ENCODE measurements at places on chromosomes 12 and 14. TPM values are rescaled to one million over a fixed set of nuclear protein-coding genes. Genes with fewer than 3 reads are reported as not detected.

Gene FOXG1
- total RNA-seq: not detected

Gene RD3L
- not detected for total RNA-seq

Gene PTPRR
- 3.1 TPM for total RNA-seq

Gene PRIMA1
- not detected for total RNA-seq

Gene TAS2R10
- total RNA-seq: 0.58 TPM

Gene GAPDH
- 7,326 TPM for total RNA-seq

Gene TGM1
- total RNA-seq: 2.6 TPM

Gene DCN
- total RNA-seq: not detected

Gene NFATC4
- total RNA-seq: 11.5 TPM

Gene PCED1B
- total RNA-seq: 1.0 TPM

Gene SLC17A8
- total RNA-seq: not detected

Gene WNT5B
- 2.2 TPM for total RNA-seq

Gene BEGAIN
- total RNA-seq: 3.8 TPM

Gene SBNO1
- 25.3 TPM for total RNA-seq

Gene BEST3
- total RNA-seq: 0.55 TPM

Gene BATF
- not detected for total RNA-seq

Gene NIN
- 34.3 TPM for total RNA-seq

Gene TBX5
- not detected for total RNA-seq

Gene MSRB3
- 4.5 TPM for total RNA-seq

Gene CPNE6
- not detected for total RNA-seq
